ENCODE measurements at places on chromosomes 1 and 21.

DNA sequence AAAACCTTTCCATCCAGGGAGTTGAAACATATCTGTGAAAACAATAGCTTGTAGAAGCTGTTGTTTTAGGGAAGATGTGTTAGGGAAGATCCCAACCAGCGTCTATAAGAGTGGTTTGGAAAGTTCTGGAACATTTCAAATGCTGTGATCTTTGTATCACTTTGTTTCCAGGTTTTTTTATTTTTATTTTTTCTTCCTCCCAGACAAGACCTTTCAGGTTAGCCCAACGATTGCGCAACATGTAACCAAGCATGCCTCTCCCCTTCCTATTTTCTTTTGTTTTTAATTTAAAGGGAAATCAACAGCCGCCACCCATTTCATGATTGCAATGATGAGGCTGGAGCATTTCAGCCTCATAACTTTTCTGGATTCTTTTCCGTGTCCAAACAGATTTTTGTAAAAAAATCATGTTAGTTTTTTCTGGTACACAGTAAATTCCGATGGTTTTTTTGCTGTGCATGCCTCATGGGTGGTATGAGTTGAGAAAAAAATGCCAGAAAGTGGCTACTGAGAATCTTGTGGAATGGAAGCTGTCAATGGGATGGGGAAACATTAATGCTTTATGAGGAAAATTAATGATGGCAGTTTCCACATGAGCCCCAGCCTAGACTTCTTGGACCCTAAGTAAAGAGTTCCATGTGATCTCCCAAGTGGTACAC, 109.3 kb downstream of the RUNX1 start:
- DNase-seq = no peak

- DNase-seq = no peak
Measured at GRCh38 chr1:31548534-31548906, 27.8 kb upstream of the TINAGL1 start.

DNA sequence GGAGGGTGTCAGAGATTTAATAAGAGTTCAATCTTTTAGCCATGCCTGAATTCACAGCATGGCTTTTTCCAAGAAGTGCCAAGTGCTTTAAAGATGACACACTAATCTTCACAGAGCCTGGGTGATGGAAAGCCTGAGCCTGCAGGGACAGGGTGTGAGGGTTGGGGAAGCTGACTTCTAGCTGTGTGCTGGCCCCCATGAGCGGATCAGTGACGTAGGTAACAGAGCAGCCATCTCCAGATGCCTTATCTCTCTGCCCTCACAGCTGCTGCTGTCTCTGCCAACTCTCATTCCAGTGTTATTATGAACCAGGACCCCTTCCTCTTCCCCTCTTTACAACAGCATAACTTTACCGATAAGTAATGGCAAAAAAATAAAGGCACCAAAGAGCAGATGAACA, 30.6 kb downstream of the FAM78B start:
- no peak for DNase-seq

- no peak for DNase-seq
Measured at GRCh38 chr1:178417858-178418257, 78.9 kb downstream of the CLEC20A start.

DNA sequence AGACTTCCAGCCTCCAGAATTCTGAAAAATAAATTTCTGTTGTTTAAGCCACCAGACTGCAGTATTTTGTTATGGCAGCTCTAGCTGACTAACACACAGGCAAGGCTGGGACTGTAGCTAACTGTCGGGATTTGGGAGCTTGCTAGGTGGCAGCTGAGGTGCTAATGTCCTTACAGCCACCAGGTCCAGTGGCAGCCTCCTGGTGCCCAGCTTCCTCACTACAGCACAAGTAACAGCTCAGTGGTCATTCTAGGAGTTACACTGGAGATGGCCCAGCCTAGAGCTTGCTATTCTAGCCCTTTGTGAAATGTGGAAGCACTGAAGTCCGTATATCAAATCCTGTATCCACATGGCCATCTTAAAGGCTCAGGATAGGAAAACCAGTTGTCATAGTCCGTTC, 4.3 kb upstream of the C1orf115 start:
- no peak for DNase-seq

DNA sequence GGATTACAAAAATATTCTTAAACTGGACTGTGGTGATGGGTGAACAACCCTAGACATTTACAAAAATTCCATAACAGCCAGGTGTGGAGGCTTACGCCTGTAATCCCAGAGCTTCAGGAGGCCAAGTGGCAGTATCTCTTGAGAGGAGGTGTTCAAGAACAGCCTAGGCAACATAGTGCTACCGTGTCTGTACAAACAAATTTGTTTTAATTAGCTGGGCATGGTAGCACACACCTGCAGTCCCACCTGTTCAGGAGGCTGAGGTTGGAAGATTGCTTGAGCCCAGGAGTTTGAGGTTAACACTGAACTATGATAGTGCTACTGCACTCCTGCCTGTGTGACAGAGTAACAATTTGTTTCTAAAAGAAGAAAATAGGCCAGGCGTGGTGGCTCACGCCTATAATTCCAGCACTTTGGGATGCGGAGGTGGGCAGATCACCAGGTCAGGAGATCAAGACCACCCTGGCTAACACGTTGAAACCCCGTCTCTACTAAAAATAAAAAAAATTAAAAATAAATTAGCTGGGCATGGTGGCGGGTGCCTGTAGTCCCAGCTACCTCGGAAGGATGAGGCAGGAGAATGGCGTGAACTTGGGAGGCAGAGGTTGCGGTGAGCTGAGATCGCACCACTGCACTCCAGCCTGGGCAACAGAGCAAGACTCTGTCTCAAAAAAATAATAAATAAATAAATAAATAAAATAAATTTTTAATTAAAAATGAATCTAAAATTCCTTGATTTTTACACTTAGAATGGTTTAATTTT, 37.1 kb downstream of the ARID4B start:
- DNase-seq = no peak

GRCh38 chr1:172727956-172728603, 69.2 kb downstream of the FASLG start:
- peak; percentile 52 for DNase-seq

- DNase-seq = no peak
Measured at GRCh38 chr1:22916471-22916820, 56.2 kb downstream of the LACTBL1 start.

DNA sequence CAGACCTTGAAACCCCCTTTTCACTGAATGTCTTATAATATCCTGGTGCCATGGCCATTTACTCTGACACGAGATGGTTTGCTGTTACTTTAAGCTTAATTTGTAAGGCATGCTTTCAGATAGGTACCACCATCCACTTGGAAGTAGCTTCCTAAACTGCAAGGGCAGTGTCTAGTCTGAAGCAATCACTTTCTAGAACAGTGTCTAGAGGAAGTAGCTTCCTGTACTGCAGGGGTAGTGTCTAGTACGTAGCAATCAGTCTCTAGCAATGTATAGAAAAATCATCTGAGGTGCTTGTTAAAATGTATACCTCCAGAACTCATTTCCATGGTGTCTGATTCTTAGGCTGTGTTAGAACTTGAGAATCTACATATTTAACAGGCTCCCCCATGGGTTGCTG, 42.5 kb downstream of the ZBTB40 start:
- DNase-seq = no peak

- no peak for DNase-seq
Measured at GRCh38 chr21:44063151-44063912, 43.9 kb upstream of the PWP2 start.

DNA sequence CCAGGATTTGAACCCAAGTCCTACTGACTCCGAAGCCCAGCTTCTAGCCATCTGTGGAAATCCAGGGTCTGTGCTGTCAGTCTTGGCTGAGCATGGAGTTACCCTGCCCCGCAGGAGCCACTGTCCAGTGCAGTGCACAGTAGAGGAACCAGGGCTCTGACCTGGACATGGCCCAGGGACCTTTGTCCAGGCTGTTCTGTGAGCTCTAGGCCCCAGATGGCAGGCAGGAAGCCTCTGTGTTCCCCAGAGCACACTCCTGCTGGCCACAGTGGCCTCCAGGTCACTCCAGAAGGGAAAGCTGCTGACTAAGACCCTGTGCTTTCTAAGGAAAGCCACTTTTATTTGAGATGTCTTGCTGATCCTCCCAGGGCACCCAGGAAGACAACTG, 13.8 kb downstream of the S100A7A start:
- DNase-seq = no peak

DNA sequence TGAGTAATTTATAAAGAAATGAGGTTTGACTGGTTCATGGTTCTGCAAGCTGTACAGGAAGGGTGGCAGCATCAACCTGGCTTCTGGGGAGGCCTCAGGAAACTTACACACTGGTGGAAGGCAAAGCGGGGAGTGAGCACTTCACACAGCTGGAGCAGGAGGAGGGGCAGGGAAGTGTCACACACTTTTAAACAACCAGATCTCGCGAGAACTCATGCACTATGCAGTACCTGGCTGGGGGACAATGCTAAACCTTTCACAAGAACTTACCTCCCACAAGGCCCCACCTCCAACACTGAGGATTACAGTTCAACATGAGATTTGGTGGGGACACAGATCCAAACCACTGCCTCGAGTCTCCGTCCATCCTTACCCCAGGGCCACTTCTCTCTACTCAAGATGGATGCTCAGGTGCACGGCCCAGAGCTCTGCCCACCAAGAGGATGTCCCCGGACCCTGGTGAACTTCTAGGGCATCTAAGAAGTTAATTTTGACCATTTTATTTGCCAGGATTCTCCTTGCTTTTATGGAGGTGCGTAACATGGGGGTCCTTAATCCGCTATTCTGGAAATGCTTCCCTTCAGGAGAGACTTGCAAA, 22.7 kb upstream of the ACTRT2 start:
- DNase-seq = no peak

GRCh38 chr21:42080788-42081083, 9.6 kb downstream of the UMODL1 start:
- no peak for DNase-seq

DNA sequence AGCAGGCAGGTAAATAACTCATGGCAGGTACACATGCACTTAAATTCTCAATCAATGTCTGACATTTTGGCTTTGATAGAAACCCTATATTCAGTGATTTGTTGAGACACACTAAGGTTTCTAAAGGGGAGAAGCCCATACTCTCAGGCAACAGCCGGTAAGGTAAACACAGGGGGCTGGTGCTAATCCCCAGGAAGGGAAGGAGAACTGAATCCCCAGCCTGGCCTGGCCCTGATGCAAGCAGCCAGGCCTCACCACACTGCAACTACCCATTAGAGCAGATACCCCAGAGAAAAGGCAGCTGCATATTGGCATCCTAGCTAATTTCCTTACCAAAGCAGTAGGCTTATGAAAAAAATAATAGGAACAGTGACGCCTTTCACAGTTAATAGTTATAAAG, 116.5 kb upstream of the LRRC7 start:
- DNase-seq = no peak

- no peak for DNase-seq
Measured at GRCh38 chr1:220876511-220877376, 2.5 kb upstream of the HLX start.

- no peak for DNase-seq
Measured at GRCh38 chr1:232303222-232303620, 326.7 kb downstream of the SIPA1L2 start.

DNA sequence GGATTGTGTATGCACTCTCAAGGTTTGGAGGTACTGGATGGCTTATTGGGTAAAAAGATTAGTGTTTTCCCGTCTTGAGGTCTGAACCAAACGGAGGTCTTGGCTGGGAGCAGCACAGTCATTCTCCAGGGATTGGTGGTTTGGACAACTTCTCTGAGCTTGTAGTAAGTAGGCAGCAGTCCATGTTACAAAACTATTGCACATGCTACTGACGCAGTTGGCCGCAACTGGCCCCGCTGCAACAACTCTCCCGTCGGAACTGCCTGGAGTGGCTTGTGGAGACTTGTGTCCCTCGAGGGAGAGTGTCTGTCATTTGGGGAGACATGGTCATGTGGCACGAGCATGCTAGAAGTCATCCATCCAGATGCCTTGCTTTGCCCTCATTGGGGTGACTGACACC, 276.0 kb downstream of the TM2D1 start:
- DNase-seq = no peak

DNA sequence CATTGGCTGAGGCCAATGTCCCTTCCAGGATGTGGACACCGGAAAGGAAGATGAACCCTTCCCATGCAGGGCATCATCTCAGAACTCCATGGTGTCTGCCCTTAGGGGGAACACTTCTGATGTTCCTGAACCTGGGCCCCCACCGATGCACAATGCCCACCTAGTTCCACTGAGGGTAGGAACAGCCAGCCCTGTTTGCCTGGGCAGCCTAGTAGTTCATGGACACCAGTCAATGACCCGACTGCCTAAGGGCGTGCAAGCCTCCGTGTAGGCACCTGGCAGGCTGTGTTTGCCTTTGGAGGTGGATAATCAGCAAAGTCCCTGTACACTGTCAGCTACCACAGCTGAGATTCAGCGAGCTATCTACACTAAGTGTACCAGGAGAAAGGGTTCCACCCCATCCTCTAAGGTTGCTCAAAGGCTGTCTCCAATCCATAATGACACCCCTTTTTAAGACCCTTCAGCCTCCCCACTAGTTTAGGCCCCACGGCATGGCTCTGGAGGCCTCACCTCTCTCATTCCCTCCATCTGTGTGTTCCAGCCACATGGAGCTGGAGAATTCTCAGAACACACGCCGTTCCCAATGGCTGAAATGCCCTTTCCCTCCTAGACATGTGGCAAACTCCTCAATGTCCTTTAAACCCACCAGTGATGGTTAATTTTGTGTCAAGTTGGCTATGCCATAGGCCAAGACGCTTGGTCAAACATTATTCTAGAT, 124.8 kb upstream of the EDN2 start:
- DNase-seq = no peak

DNA sequence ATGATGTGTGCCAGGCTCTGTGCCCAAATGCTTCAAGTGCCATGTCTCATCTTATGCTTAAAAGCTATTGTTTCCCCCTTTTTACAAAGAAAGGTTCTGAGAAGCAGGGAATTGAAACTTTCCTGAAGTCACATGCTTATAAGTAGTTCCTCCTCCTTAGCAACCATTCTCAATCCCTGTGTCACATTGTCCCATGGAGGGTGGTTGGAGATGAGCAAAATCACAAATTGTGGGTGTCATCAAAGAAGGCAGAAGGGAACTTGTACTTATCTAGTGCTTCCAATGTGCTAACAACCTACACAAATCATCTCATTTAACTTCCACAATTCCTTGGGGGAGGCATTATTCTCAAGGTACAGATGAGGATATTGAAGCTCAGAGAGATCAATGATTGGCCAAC, 10.1 kb upstream of the ERICH3 start:
- no peak for DNase-seq

GRCh38 chr1:52542085-52542688, 10.7 kb downstream of the TUT4 start:
- DNase-seq = no peak

GRCh38 chr1:76418531-76418930, 344.0 kb downstream of the ST6GALNAC3 start:
- DNase-seq = no peak

DNA sequence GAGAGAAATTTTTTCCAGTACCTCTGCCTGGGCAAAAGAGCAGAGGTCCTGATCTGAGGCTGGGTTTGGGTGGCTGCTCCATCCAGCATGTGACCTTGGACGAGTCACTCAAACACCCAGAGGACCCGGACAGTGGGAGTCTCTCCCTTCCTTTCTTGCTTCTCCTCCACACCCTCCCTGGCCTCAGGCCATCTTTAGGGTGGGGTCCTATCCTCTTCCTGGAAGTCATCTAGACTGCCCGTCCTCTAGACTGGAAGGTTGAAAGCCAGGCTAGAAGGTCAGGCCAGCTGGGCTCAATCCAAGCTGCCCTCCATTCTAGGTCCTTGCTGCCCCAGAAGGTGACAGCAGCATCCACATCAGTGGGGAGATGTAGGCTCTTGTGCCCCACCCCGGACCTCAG, 599.5 kb downstream of the MATN1 start:
- DNase-seq = no peak

Data from SHP77 (cell line).